ENCODE measurements at places on chromosomes 1 and 21.

DNA sequence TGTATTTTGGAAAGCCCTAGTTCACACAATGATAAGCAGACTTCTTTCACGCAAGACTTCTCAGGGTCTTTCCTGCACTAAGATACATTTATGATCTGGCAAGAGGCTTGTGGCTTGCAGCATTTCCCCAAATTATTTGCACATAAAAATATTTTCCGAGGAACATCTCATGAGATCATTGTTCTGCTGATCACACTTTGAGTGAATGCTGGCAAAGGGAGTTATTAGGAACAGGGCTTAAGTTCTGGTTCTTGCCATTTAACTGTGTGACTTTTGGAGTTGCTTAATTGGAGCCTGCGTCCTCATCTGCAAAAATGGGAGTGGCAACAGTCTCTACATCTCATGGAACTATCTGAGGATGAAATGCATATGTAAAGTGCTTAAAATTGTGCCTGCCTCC, 50.2 kb downstream of the GADD45A start:
- peak; percentile 19 for DNase-seq

GRCh38 chr1:227924833-227925574, 22.7 kb downstream of the WNT9A start:
- no peak for DNase-seq

DNA sequence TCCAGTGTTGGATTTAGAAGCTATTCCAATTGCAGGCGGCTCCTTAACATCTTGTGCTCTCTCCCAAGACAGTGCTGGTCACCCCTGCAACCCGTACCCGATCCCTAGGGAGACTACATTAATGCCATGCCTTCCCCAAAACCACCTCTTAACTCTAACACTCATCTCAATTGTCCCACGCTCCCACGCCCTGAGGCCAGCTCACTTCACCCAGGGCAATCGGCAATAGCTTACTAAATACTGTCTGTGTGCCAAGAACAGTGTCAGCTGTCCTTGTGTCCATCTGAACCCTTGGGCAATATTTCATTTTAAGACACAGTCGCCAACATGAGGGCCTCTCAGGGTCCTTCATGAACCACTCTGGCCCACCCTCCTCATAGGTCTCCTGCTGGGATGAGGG, 13.9 kb downstream of the C1orf198 start:
- DNase-seq, result no peak

DNA sequence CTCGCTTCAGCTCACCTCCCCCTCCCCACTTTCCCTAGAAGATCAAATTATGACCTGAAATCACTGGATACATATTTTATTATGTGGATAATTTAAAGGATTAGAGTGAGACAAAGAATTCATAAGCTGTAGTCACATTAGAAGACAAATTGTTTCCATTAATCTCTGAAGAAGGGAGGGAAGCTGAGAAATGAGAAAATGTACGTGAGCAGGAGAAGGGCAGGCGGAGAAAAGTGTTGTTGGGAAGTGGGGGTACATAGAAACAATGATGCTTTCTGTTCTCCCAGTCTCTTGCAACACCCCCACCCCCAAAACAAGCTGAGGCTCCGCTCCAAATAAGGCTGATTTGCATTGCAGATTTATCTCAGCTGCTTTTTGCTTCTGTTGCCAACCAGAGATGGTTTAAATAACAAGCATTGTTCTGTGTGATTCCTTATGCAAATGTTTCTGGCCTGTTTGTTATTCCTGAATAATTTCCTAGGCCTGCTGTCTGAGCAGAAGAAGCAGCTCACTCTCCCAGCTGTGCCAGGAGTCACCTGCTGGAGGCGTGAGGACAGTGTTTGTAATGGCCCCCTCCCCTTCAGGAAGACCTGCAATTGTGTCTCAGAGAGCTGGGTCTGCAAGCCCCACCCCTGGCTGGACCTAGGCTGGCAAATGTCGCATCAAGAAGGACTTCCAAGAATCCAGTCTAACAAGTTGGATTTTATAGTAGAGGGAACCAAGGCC, 121.8 kb upstream of the TNR start:
- no peak for DNase-seq

- no peak for DNase-seq
Observed at GRCh38 chr1:86938855-86939254, 24.4 kb downstream of the HS2ST1 start.

DNA sequence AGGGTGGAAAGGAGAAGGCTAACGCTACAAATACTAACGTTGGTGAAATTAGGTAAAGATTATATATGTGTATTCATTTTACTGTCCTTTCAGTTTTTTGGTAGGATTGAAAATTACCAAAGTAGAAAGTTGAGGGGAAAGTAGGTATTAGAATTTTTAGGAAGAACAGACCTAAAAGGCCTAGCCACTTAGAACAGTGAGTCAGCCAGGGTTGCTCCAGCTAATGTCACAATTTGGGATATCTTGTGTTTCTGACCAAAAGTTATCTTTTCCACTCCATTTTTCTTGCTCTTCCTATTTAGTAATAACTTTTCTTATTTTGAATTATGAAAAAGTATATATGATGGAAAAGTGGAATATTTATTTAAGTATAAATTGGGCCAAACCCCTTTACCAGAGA, 40.1 kb downstream of the F3 start:
- peak; percentile 24 for DNase-seq

DNA sequence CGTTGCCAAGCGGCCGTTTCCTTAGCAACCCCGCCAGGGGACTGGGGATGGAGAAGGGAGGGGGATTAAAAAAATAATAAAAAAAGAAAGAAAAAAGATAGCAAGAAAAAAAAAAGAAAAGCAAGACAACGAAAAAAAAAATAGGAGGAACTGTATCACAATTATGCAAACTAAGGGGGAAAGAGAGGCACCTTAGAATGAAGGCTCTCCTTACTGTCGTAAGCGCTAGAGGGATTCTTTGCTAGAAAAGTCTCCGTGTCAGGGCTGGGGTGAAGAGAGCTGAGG, 625 bp upstream of the NEGR1 start:
- no peak for DNase-seq

DNA sequence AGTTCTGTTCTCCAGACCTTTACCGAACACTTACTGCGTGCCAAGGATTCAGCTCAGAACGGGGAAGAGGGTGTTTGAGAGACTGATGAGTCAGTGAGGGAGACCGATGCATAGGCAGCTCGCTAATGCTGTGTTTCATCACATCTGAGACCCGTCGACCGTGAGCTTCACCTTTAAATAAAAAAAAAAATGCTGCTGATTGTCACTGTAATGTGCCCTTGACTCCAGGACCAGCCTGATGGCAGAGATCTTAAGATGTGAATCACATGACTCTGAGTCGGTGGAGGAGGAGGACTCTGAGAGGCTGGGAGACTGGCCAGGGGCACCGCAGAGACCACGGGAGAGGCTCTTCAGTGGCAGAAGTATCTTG, 28.8 kb downstream of the SPSB1 start:
- DNase-seq, result peak; percentile 78

- no peak for DNase-seq
Observed at GRCh38 chr1:185377831-185378230, 60.8 kb upstream of the IVNS1ABP start.

- no peak for DNase-seq
Observed at GRCh38 chr1:208848854-208849253, 604.7 kb upstream of the PLXNA2 start.

GRCh38 chr1:77824694-77825093, 45.2 kb downstream of the MIGA1 start:
- no peak for DNase-seq

- peak; percentile 90 for DNase-seq
Observed at GRCh38 chr1:225652729-225653462, at the start of gene ENAH. Gene ENAH (minus strand): TSS chr1:225653123. CDS start chr1:225652690, 433 bp downstream.
